ENCODE measurements at places on chromosomes 5 and 9. TPM values are rescaled to one million over a fixed set of nuclear protein-coding genes. Genes with fewer than 3 reads are reported as not detected.

Gene SLC28A3
- 0.59 TPM for total RNA-seq

DNA sequence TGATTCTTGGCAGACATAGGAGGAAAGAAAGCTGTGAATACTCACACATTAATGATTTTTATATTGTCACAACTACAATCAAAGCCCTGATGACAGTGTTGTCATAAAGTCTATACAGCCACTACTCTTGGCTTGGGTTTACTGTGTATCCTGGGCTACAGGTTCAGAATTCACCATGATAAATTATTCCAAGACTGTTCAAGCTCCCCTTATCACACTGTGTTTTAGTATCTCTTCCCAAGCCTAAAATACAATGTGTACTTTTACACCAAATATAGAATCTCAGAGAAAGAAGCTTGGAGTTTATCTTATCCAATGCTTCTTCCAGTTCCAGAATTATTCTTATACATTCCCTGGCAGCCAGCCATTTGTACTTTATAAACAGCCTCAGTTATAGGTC lies 127.7 kb upstream of the PPP1R2B start:
- no peak for DNase-seq

Gene TRPM6
- 2.2 TPM for total RNA-seq

DNA sequence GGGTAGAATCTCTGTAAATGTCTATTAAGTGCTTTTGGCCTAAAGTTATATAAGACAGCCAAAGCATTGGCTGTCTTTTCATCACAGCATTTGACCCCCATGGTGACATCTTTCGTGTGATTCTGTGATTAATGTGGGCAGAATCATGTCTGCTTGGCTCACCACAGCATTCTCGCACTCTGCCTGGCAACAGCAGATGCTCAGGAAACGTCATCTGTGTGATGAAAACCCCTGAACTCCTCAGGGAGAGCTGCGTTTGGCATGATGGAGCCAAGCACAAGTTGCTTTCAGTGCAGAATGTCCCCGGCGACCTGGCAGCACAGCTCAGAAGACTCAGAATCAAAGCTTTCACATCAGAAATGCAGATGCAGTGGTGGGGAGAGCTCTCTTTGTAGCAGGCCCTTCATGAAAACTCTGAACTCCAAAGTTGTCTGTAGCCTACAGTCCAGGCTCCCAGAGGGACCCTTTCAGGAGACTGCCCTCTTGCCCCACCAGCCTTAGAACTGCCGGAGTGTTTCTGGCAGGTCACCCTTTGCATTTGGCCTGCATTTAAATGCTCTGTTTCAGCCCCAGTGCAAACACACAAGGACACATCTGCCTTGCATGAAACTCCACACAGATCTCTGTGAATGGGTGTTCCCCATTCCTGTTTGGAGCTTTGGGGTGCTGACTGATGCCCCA lies 155.6 kb upstream of the PANK3 start:
- DNase-seq = peak; percentile 42

GRCh38 chr9:76136986-76137385 lies 246.5 kb downstream of the PCSK5 start:
- DNase-seq = no peak

DNA sequence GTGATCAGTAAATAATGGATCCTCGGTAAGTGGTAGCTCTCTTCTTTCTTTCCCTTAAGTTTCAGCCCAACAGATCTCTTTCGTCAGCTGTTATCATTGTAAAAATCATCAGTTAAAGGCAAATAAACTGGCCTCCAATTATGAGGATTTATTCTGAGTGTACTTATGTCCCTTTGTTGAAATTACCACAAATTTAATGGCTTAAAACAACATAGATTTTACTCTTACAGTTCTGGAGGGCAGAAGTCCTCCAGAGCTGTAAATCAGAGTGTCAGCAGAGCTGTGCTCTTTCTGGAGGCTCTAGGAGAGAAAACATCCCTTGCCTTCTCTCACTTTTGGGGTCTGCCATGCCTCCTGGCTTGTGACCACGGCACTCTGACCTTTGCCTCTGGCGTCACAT lies 104.6 kb downstream of the INSYN2B start:
- DNase-seq = no peak

GRCh38 chr5:132334812-132335211 lies 34.7 kb upstream of the SLC22A5 start:
- no peak for DNase-seq

Gene SGCD
- 30.6 TPM for total RNA-seq

DNA sequence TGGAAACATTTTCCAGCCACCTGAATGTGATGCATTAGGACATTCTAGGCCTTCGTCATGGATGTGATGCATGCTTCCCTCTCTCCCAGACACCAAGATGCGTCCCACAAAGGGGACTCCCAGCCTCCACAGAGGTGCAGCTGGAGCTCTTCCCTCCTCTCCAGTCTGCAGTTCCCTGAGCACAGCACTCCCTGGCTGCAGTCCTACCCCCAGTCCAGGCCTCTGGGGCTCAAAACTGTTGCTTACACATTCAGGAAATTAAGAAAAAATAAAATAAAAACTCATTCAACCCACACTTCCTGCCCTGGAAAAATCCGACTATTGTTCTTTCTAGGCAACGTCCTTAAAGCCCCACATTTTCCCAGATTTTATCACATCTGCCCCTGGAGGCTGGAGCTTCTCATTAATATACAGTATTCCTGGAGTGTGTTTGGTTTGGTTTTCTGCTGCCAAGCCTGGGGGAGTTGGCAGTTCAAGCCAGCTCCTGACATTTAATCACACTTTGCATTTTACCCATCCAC lies 78.4 kb upstream of the ICE1 start:
- DNase-seq = peak; percentile 32

DNA sequence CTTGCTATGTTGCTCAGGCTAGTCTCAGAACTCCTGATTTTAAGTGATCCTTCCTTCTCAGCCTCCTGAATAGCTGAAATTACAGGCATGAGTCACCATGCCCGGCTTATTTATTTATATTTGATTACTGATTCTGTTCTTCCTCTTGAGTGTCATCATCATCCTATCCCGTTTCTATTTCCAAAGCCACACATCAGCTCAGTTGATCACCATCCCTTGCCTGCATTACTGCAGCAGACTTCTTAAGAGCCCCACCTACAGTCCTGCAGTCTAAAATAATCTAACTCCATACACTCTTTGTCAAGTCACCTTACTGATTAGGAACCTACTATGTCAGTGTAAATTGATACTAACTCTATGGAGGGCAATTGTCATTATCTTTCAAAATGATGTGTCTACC lies 138.9 kb upstream of the RAI14 start:
- DNase-seq = no peak

Gene MYORG
- 8.6 TPM for total RNA-seq

Gene ZNF658
- total RNA-seq = 18.8 TPM

- DNase-seq = no peak
Measured at GRCh38 chr5:132001647-132002561, 9.6 kb downstream of the ACSL6 start.

Gene PCDHB4
- total RNA-seq = 3.2 TPM

Gene NMUR2
- total RNA-seq = 0.30 TPM

DNA sequence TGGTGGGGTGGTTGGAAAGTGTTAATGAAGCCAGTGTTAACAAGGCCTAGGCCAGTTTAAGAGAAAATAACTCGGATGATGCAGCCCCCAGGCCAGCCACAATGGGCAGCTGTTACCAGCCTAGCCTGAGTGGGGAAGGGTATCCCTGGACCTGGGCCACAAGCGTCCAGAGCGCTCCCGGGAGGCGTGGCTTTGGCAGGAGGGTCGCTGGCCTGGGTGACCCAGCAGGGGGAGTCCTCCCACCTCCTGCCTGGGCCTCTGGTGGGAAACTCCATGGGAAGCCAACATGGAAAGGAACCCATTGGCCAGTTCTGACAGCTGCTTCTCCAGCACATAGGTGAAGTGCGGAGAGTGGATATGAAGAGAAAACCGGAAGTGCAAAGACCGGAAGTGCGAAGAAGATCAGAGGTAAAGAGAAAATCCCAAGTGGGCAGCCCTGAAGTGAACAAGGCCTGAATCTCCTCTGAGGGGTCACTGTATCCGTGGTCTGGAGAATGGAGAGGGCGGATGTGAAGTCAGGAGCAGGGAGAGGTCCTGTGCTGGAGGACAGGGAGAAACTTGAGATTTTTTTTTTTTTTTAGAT lies 79.0 kb downstream of the ADCY2 start:
- DNase-seq = no peak

DNA sequence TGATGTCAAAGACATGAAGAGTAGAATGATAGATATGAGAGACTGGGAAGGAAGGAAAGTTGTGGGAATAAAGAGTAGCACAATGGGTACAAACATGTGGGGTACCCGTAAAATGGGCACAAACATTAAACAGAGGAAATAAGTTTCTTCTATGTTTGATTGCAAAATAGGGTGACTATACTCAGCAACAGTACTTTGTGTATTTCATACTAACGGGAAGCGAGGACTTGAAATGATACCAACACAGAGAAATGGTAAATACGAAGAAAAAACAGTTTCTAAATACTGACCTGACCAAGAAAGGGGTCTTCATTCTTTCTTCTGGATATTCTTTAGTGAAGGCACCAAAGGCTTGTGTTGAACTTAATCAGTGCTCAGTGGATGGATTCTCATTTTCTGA lies 31.1 kb downstream of the ATP6V0E1 start:
- DNase-seq = no peak

Gene CFAP90
- total RNA-seq = 17.8 TPM

Gene DOCK8
- total RNA-seq = 14.2 TPM

- DNase-seq = no peak
Measured at GRCh38 chr5:8831251-8831650, 714.6 kb downstream of the SEMA5A start.

DNA sequence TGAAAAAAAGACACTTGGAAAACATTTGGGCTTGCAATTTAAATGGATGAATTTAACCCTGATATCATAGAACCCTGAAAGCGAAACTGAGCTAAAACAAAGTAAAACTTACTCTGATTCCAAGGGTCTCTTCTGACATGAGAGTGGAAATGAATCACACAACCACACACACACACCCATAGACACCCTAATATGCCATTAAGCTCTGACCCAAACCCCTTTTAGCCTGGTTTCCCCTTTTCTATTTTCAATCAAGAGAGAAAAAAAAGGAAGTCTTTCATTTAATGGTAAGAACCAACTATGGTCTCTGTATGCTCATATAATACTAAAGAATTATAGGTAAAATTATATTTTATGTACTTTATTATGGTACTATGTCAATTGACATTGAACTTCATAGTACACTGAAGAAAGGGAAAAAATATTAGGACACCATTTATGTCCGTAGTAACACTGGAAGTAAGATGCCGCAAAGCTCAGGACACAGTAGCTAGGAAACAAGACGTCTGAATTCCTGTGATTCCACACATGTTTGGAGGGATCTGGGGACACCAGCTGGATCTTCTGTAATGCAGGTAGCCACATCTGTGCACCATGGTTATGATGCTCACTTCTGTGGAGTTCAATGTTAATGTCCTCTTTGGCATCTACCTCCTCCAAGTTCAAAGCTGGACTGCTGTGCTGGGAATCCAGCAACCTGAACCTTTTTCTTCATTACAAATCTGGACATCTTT lies 95.8 kb downstream of the PCSK1 start:
- no peak for DNase-seq

Data from spinal cord (tissue), 10 donors.